ENCODE measurements at places on chromosomes 3 and 15. TPM values are rescaled to one million over a fixed set of nuclear protein-coding genes. Genes with fewer than 3 reads are reported as not detected.

Gene DUT
- 259 TPM for total RNA-seq

- peaks cover 3% of the 10 kb centered on the region for H3K4me1 ChIP-seq
- no peaks in the 10 kb centered on the region for H3K27me3 ChIP-seq
- H3K36me3 ChIP-seq = peaks cover 1% of the 10 kb centered on the region
Observed at GRCh38 chr3:129690406-129690805, 83.9 kb upstream of the PLXND1 start.

Gene CEMIP
- total RNA-seq = not detected

- H3K27ac ChIP-seq = no peak overlapping the region
- no peak overlapping the region for H3K4me3 ChIP-seq
- DNase-seq = no peak
- peaks cover 11% of the 10 kb centered on the region for H3K4me1 ChIP-seq
- H3K27me3 ChIP-seq = no peaks in the 10 kb centered on the region
Observed at GRCh38 chr3:88131695-88132094, 18.1 kb upstream of the C3orf38 start.

Gene CHRNA7
- total RNA-seq = not detected

GRCh38 chr15:101204739-101205535 lies 46.9 kb downstream of the CHSY1 start:
- peak overlapping the region; percentile 96 for H3K27ac ChIP-seq
- DNase-seq = no peak
- H3K4me1 ChIP-seq = peaks cover 84% of the 10 kb centered on the region
- H3K36me3 ChIP-seq = peaks cover 34% of the 10 kb centered on the region

DNA sequence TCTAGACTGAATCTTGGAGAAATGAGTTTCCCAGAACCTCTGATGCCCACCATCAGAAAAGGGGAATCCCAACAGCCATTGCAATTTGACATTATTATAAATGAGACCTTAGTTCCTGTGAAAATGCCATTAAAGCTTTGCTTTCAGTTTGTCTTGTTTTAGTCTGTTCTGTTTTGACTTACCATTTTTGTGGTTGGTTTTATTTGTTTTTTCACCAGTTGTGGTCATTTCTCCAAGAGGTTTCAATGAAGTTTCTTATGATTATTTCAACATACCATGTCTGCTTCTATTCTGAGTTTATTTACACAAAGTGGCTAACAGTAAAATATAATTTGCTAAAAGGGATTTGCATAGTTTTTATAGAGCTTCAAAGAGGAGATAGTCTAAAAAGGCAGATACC lies 175.0 kb upstream of the MCTP2 start:
- H3K4me3 ChIP-seq = no peak overlapping the region
- H3K27me3 ChIP-seq = peaks cover 10% of the 10 kb centered on the region
- no peaks in the 10 kb centered on the region for H3K4me1 ChIP-seq
- no peaks in the 10 kb centered on the region for H3K36me3 ChIP-seq
- H3K27ac ChIP-seq = no peak overlapping the region
- no peak for DNase-seq

DNA sequence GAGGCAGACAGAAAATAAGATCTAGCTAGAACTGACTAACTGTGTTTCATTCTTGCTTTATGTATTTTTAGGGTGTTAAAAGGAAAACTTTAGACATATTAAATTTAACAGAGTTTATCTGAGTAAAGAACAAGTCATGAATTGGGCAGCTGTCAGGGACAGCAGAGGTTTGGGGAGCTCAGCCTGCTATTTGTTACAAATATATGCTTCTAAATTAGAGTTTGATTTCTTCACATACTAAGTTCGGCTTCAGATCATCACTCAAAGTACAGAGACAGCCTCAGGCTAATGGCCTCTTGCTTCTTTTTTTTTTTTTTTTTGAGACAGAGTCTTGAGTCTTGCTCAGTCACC lies 21.9 kb downstream of the EFCC1 start:
- no peak overlapping the region for H3K27ac ChIP-seq
- no peak overlapping the region for H3K4me3 ChIP-seq
- H3K36me3 ChIP-seq = no peaks in the 10 kb centered on the region

GRCh38 chr3:128267541-128267940 lies 114.3 kb downstream of the EEFSEC start:
- no peaks in the 10 kb centered on the region for H3K4me1 ChIP-seq
- no peak overlapping the region for H3K27ac ChIP-seq
- no peaks in the 10 kb centered on the region for H3K27me3 ChIP-seq
- DNase-seq = no peak

Gene SLC51B
- total RNA-seq = not detected

DNA sequence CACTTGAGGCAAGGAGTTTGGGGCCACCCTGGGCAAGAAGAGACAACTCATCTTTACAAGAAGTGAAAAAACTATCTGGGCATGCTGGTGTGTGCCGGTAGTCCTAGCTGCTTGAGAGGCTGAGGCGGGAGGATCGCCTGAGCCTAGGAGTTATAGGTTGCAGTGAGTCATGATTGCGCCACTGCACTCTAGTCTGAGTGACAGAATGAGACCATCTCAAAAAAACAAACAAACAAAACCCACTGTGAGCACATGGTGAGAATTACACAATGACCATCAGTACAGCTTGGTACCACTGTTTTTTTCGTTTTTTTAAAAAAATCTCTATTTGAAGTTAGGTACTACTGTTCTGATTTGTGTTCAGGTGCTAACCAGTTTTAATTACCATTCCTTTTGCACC lies 13.6 kb downstream of the VPS39 start:
- peak overlapping the region; percentile 76 for H3K27ac ChIP-seq
- no peak for DNase-seq
- H3K36me3 ChIP-seq = peaks cover 53% of the 10 kb centered on the region
- H3K4me1 ChIP-seq = peaks cover 35% of the 10 kb centered on the region

Gene PRSS50
- total RNA-seq = not detected

DNA sequence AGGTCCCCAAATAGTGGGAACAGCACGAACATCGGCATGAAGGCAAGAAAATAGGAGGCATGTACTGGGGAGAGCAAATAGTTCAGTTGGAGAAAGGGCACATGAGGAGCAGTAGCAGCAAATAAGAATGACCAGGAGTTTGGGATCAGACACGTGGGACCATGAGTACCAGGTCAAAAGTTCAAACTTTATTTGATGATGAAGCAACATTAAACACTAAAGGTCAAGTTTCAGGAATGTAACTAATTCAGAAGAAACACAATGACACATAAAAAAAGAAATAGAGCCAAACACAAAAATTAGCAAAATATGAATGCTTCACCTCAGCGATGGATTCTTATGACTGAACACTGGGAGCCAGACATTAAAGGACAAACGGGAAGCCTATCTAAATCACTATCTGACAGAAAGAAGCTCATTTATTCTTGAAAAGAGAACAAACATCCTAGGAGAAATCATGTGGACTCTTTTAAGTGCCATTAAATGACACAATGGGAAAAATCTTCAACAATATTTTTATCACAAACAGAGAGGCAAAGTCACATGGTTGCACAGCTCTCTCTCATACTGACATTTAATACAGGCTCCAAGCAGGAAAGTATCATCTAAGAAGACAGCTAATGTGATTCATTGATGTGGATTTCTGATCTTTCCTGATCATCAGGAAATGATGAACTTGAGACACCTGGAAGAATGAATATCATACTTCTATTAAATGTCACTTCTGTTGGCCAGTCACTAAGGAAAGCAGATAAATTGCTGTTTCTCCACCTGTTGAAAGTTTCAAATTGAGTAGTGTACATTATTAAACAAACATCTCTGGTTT lies 216.9 kb upstream of the THBS1 start:
- H3K4me3 ChIP-seq = no peak overlapping the region
- DNase-seq = no peak
- H3K27ac ChIP-seq = no peak overlapping the region

DNA sequence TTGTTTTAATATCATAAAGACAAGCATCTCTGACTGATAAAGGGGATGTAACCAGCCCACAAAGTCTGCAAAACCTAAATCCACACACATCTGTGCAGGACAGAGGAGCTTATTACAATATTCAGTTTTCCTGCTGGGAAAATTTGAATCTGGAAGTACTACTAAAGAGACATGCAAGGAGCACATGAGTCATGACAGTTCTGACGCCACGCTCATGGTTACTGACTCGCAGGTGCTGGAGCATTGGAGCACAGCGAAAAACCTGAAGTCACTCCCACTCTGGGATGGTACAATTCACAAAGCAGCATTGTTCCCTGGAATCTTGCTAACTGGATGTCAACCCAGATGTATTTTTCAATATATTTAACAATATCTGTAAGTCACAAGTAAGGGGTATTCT lies 7.6 kb upstream of the ISL2 start:
- DNase-seq = no peak
- H3K27me3 ChIP-seq = peaks cover 47% of the 10 kb centered on the region
- peaks cover under 1% of the 10 kb centered on the region for H3K4me1 ChIP-seq

All from activated CD4-positive, alpha-beta T cell treated with anti-CD3 and anti-CD28 coated beads, Interleukin-2, amount 10 ng/mL, durations not matched to agents 24 days and 14 days (primary cell).